Fibroblast of skin of back (primary cell): ENCODE measurements at places on chromosomes 1 and 21.

DNA sequence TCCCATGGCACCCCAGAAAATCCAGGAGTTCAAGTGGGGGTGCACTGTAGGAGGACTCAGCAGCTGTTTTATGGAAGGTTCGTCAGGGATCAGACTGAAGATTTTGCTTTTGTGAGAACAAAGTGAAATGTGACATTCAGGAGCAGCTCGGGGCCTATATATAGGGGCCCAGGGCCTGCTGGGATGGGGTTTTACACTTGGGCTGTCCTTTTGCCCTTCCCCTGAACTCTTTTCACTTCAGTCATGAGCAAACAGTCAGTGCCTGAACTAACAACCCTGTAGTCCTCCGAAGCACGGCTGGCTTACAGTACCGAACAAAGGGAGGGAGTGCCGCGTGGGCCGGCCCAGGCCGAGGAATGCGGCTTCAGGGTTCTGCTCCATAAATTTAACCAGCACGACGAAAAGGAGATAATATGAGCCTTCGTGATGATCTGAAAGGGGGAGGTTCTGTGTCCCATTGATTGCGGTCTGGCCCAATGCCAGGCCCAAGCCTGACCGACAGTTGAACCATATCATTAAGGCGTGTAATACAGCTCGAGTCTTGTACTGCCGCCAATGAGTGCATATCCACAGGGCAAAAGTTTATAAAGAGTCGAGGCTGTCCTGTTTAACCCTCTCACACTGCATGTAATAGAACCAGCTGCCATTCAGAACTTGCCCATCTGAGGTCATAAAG lies 139.9 kb downstream of the DHRS3 start:
- DNase-seq: peak; percentile 91

DNA sequence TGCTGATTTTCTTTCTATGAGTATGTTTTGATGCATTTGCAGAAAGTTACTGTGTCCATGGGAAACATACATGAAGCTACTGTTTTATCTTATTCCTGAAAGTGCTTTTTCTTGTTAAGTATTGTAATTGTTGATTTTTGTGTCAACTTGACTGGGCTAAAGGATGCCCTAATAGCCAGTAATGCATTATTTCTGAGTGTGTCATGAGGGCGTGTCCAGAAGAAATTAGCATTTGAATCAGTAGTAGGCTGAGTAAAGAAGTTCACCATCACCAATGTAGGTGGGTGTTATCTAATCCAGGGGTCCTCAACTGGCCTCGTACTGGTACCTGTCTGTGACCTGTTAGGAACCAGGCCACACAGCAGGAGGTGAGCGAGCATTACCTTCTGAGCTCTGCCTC lies 760.2 kb downstream of the PLA2G4A start:
- no peak for DNase-seq

DNA sequence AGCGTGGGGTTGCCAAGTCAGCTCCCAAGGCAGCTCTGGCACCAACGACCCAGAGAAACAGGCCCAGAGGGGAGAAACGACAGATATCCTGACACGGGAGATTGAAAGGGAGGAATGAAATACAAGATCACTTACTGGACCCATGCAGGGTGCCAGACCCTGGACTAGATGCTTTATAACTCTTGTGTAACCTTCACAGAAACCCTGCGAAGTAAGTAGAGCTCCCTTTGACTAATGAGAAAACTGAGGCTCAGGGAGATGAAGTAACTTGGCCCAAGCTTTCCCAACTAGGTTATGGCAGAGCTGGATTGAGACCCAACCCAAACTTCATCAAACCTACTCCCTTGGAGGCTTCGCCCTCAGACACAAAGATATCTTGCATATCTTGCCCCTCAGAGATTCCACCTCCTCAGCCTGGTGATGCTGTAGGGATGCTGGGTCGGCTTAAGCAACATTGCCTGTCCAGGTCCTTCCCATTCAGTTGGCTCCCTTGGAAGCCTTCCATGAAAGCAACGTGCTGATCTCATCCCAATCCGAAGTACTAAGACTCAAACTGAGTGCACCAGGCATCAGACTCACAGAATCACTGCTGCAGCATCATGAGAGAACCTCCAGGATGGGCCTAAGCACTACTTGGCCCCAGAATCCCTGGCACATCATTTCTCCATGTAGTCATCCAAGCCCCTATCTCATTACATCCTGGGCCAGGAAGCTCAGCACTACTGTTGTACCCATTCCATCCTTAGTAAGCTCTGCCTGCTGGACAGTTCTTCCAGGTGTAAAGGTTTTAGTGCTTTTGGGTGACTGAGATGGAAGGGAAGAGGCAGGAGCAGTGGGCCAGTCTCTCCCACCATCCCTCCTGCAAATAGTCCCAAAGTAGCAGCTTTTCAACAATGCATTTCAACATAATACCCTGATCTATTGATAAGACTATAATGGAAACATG lies 1.1 kb upstream of the IGSF9 start:
- no peak for DNase-seq

DNA sequence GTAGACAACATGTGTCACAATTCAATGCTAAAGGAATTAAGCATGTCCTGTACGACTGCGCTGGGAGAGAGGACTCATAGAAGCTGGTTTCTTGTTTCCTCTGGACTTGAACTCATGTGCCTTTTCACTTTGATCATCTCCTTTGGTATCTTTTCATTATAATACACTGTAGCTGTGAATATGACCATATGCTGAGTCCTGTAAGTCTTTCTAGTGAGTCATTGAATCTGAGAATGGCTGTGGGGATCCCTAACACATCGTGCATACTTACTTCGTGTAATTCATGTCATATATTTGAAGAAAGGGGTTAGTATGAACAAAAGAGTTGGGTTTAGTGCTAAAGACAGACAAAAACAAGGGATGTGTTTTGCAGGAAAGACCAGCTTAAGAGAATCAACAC lies 148.1 kb upstream of the RUNX1 start:
- DNase-seq: no peak

DNA sequence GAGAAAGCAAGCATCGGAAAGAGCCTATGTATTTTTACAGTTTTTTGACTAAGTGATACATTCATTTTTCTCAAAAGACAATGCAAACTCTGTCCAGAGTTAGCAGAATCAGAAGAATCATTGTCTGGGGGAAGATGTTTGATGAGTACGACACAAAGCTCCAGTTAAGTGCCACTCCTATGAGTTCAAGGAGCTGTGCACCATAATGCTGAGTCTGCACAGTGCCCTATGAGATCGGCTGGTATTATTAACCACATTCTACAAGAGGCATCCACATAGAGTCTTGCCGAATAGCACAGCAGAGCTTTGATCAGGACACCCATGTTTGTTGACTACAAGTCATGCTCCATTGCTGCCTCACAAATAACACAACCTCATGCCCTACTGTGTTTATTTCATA lies 54.9 kb upstream of the RAP1GAP start:
- no peak for DNase-seq

DNA sequence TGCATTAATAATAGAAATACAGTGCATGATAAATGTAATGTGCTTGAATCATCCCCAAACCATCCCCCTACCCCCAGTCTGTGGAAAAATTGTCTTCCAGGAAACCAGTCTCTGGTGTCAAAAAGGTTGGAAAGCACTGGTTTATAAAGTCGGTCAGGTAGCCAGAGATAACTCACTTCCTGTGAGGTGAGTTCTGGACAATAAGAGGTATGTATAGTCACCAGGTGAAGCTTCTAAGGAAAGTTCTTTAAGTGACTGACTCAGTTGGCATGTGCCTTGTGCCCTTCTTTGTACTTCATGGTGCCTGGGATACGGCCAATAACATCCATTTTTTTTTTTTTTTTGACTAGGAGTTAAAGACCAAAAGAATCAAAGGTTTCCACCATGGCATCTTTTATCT lies 103.7 kb downstream of the GPATCH2 start:
- no peak for DNase-seq

DNA sequence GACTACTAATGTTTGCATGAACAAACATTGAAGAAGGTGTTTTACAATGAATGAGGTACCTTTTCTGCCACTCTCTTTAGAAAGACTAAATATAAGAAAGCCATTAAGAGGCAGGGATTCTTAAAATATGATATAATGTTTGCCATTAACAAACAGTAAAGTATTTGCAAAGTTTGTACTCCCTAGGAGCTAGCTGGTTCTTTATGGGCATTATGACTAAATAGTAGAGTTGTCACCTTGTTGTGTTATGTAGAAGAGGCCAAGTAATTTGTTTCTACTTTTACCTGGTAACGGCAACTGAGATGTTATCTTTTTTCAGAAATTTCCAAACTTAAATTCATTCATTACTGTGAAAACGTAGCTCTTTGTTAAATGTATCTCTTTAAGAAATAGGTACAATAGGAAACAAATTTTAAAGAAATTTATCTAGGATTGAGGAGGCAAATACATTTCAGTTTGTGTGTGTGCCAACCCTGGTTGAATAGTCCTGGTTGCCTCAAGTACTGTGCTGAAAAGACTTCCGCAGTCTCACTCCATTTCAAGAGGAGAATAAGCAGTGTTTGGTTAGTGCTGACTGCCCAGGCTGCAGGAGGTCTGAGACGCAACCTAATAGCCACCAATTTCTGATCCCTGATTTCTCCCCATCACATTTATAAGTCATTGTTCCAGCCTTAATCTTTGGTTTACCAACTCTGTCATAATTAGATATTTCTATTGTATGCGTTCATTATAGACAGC lies 52.1 kb downstream of the WDR3 start:
- no peak for DNase-seq

- no peak for DNase-seq
These were observed 8.7 kb upstream of the CCN1 start for GRCh38 chr1:85571828-85572227.

GRCh38 chr1:3038571-3039181 lies 17.4 kb downstream of the ACTRT2 start:
- no peak for DNase-seq

DNA sequence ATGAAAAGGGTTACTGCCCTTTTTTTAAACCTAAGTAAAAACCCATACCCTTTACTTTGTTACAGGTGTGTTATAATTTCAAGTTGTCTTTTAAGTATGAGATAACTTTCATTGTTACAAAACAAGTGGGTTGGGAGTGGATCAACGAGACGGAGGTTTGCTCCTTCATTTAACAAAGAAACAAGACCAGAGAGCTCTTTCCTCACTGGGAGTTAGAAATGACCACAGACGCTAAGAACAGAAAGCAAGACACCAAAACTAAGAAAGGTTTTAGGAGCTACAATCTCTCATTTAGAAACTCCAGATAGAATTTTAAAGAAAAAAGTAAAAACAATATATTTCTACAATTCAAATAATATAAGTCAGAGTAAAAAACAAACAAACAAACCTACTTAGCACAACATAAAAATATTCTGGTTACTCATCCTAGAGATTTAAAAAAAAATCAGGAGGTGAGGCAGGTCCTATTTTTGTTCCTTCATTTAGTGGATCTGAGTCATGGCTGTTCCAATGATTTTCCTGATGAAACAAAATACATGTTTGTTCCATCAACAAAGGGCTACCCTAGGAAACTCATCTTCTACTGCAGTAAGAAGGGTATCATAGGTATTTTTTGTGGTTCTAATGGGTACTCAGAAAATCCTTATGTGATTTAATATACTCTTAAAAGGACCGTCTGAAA lies 33.0 kb downstream of the APP start:
- no peak for DNase-seq

- peak; percentile 95 for DNase-seq
These were observed 24.3 kb downstream of the WNT2B start for GRCh38 chr1:112533029-112533428.

GRCh38 chr1:54273092-54273794 lies 73.3 kb downstream of the MRPL37 start:
- peak; percentile 82 for DNase-seq

- no peak for DNase-seq
These were observed 151.7 kb upstream of the ZNF648 start for GRCh38 chr1:182213163-182213562.

- no peak for DNase-seq
These were observed 34.8 kb upstream of the QSOX1 start for GRCh38 chr1:180119837-180120236.

DNA sequence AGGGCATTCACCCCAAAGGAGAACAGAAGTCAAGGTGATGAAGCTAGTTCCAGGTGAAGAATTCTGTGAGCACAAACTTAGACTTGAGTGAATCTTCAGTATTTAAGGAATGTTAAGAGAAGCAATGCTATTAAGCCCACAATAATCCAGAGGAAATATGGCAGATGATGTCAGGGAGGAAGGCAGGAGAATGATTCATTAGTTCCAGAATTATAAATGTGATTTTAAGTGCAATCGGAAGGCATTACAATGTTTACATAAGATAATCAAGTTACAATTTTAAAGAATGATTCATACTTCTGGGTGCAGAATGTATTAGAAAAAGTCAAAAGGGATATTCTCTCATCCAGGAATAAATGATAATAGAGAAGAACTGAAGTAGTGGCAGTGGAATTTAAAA lies 545.2 kb upstream of the BRINP3 start:
- DNase-seq: peak; percentile 87

DNA sequence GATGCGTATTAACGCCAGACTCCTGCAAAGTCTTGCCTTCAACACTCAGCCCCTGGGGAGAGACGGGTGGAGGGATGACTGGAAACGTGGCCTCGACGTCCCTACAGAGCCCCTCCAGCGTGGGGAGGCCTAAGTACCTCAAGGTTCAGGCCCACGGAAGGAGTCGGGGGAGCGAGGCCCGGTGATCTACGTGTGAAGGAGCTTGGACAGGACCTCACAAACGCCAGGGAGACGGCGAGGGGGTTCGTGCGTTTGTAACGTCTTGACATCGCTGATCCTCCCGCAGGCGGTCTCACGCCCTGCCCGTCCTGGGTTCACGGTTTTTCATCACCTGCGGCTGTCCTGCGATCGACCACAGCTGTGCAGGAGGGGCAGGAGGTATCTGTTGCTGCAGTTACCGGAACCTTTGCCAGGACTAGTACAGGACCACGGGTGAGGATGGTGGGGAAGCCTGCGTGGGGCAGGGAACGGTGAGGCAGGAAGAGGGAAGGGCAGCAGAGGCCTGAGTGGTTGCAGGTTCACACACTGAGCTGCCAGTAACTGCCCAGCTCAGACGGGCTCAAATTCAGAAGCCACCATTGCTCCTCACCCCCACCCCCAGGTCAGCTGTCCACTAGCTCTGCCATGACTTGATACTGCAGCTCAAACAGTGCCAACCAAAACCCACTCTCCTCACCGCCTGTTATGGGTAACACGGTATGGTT lies 889 bp upstream of the CCNL2 start:
- DNase-seq: no peak

- no peak for DNase-seq
These were observed 47.7 kb downstream of the PGM1 start for GRCh38 chr1:63640633-63641567.

DNA sequence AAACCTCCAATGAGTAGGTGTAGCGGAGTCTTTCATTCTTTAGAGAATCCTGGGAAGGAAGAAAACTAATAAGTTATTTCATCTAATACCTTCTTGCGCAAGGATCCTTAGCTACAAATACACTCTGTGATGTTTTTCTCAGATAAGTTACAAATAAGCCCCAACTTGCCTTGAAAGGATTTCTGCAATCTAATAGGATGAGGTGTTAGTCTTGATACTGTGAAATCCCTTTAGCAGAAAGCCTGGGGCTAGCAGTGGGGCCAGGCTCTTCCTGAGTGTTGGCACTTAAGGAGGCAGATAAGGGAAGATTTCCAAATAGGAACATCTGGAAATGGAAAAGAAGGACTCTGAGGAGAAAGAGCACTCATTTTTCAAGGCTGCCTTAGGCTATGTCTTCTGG lies 168.0 kb upstream of the DAB1 start:
- DNase-seq: no peak
